ENCODE measurements at places on chromosomes 7 and 10.

- DNase-seq = no peak
These were observed 50.2 kb upstream of the BAMBI start for GRCh38 chr10:28627102-28627501.

DNA sequence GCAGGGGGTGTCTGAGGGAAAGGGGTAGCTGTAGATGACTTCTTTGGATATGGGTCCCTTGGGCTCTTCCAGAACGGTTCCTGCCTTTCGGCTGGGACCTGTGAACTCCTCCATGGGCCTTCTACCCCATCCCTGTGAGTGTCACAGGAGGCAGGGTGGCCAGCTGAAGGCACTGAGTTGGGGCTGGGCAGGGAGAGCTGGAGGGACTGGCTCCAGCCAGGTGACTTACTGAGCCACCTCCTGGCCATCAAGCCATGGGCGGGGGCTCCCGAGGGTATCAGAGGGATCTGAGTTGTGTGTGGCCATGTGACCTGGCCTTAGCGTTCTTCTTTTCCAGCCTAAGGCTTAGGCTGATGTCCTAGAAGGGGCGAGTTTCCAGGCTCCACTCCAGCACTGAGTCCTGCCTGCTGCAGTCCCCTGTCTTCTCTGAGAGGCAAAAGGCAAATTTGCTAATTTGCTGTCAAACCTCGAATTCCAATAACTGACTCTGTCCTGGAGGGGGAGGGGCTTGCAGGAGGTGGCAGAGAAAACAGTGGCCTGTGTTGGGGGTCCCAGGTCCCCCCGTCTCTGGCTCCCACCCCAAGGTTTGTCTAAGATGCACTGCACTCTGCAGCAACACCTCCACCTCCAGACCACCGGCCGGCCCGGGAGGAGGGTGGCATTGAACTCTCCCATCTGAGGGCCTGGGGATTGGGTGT, 27.2 kb downstream of the ADCYAP1R1 start:
- DNase-seq = no peak

DNA sequence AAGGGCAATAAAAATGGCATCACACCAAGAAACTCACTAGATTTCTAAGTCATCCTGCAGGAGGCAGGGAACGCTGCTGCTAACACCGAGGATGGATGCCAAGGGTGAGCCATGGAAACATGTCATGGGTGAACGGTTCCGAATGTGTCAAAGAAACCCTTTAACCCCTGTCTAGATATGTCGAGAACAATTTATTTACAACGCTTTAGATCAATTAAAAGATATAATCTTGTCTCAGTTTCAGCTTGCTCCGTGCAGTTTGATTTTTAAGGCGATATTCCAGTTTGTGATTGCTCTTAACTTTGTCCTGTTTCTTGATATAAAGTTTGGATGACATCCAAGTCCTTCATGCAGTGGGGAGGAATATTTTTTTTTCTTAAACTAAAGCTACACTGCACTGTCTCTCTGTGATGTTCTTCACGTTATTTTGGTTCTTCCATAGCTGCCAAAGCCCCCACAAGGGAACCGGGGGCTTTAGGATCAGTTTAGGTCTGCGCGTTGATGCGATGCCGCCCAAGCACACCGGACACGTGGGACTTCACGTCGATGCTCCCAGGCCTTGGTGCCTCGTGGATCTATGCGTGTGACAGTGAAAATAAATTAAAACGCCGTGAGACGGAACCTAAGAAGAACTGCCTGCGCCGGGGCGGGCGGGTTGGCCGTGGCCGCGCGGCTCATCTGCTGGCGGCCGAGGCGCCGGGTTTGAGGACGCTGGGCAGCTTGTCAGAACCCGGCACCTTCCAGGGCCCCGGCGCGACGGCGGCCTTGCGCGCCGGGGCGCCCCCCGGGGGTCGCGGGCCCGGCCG, 220.3 kb downstream of the PHTF2 start:
- no peak for DNase-seq

- DNase-seq = no peak
These were observed 17.8 kb downstream of the HDAC9 start for GRCh38 chr7:18513343-18513742.

- DNase-seq = no peak
These were observed 233.8 kb downstream of the KCNMA1 start for GRCh38 chr10:77403761-77404160.

DNA sequence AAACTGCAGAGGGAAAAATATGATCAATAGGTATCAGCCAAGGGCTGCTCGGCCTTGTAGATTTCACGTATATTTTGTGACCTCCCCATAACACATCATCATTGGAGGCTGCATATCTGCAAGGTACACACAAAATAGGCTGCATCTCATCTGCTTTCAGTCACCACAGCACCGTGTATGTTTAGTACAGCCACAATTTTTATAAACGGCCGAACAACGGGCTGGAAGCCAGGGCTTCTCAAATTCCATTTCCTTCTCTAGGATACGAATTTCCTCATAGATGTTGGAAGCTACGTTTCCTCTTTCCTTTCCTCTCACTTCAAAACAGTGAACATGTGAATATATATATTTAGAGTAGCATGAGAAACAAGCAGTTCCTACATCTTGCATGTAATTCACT, 20.2 kb upstream of the FOXK1 start:
- DNase-seq = no peak

DNA sequence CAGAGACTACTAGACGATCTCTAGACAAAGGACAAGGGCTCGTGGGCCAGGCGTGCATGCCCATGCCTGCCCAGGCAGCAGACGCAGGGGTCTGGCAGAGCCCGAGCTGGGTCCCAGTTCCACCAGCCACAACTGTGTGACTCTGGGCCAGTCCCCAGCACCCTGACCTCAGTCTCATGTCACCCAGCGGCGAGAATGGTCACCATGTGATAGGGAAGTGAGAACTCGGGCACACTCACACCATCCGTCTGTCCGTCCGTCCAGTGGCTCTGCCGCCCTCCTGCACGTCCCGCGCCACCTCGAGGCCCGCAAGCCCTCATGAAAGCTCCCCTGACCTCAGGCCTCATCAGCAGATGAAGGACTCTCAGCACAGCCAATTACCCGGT, 280.0 kb downstream of the ELFN1 start:
- no peak for DNase-seq

GRCh38 chr7:158863611-158864506, 7.5 kb downstream of the DYNC2I1 start:
- no peak for DNase-seq

DNA sequence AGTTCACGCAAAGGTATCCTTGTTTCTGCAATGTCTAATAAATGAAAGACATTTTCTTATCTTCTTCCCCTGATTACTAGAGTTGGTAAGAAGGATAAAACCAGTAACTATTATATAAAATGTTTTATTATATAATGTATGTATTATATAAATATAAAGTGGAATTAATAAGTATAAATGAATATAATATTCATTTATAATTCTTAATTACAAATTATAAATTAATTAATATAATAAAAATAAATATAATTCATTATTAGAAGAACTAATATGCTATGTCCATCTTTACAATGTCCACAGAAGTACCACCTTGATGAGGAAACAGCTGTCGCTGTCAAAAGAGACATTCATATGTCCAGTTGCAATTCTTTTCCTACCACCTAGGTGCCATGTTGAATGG, 177.7 kb downstream of the GLI3 start:
- DNase-seq = no peak

DNA sequence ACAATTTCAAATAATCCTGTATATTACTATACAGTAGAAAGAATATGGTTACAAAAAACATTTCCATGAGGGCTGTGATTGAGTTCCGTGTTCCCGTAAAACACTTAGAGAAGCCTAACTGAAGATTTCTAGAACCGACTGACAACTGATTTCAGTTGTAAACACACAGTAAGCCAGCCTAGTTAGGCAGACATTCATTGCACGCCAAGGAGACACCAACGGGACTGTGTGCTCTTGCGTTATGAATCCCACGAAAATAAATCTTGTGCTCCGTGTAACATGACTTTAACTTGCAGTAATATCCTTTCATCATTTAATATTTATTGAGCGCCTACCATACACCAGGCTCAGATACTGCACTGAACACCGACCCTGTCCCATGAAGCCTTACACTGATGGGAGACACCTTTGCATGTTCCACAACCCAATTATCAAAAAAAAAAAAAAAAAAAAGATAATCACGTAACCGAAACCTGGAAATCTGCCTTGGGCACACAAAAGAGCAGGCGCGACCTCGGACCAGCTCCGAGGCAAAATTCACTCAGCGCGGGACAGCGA, 420 bp upstream of the KLHL7 start:
- DNase-seq = no peak

DNA sequence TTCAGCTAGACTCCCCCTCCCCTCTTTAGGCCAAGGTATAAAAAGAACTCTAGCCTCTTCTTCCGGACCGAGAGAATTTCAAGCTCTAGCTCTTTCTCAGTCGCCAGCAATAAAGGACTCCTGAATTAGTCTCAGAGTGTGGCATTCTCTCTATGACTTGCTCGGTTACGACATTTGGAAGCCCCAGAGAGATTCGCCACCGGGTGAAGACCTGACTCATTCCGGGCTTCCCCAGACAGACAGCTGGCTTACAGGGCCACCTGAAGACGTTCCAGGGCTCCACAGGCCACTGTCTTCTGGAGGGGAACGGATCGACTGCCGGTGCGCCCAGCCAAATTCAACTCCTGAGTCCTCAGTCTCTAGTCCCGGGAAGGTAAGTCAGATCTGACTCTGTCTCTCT, at the start of gene AKR1B15:
TSS of gene AKR1B15 (plus strand) at position 234 of the 400 bp plus-strand sequence. CDS start 15,510 bp downstream, outside the sequence.
- no peak for DNase-seq

DNA sequence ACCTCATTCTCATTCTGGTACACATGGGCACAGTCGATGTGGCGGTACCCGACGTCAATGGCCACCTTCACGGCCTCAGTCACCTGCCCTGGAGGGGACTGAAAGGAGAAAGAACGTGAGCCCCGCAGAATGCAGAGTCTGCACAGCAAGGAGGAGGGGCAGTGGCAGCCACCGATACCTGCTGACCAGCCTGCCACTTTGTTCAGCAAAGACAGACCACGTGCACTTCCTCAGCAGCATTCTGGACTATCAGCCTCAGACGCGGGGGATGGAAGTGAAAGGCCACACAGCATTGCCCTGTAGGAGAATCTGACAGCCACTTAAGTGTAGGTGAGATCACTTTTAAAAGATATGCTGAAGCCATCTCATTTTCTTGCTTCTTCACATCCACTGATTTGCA, 7.2 kb downstream of the AKR1B1 start:
- no peak for DNase-seq

- no peak for DNase-seq
These were observed 38.8 kb downstream of the GSDME start for GRCh38 chr7:24718431-24718831.

- DNase-seq = no peak
These were observed 864.8 kb upstream of the AUTS2 start for GRCh38 chr7:68733219-68734153.

- no peak for DNase-seq
These were observed 2.0 kb upstream of the SFR1 start for GRCh38 chr10:104119996-104120395.

- DNase-seq = no peak
These were observed 35.3 kb upstream of the CYTH3 start for GRCh38 chr7:6307762-6308161.

DNA sequence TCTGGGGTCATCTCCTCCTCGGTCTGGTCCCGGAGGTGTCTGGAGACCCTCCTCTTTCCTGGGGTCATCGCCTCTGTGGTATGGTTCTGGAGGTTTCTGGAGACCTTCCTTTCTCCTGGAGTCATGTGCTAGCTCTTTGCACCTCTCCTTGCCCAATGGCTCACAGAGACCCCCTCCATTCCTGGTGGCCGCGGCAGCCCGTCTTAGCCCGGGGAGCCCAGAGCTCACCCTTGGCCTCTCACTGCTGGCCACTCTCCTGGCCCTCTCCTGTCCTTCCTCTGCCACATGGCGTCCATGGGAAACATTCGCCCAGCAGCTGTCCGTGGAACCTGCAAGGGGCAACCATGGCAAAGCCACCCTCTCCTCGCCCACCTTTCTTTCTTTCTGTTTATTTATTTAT, 20.2 kb upstream of the FOXL3 start:
- DNase-seq = no peak

Measured in nucleus accumbens (tissue), 56 donors.